Mesenchymal stem cell (in vitro differentiated cells and primary cell): ENCODE measurements at places on chromosomes 6 and 20.
A peak's percentile ranks its signal among the peaks of the same experiment; 100 is the strongest.

GRCh38 chr6:142376115-142376514 lies 74.3 kb downstream of the ADGRG6 start:
- DNase-seq = no peak
- H3K36me3 ChIP-seq = no peaks in the 10 kb centered on the region
- H3K27me3 ChIP-seq = no peaks in the 10 kb centered on the region

GRCh38 chr6:74713941-74714340 lies 491.9 kb downstream of the COL12A1 start:
- no peak overlapping the region for H3K27ac ChIP-seq
- H3K27me3 ChIP-seq = no peaks in the 10 kb centered on the region
- DNase-seq = no peak
- H3K4me3 ChIP-seq = no peak overlapping the region

GRCh38 chr20:4926531-4927156 lies 74.7 kb downstream of the SLC23A2 start:
- no peak overlapping the region for H3K27ac ChIP-seq
- no peak for DNase-seq
- H3K4me1 ChIP-seq = peaks cover 8% of the 10 kb centered on the region
- H3K27me3 ChIP-seq = no peaks in the 10 kb centered on the region
- H3K36me3 ChIP-seq = peaks cover 3% of the 10 kb centered on the region
- no peak overlapping the region for H3K4me3 ChIP-seq

DNA sequence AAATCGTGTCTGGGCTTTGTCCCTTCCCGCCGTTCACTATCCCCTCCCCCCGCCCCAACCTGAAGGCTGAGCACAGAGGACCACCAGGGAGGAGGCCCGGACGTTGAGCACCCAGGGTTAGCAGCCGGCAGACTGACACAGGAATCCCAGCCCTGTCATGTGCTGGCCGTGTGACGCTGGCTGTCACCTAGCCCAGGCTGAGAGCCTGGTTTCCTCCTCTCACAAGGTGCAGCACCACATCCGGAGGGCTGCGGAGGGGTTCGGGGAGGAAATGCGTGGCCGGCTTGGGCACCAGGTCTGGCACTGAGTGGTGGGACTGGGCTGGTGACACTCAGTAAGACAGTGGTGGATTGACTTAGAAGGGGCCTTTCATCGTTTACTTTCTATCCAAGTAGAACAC lies 4.6 kb upstream of the LSM14B start:
- no peak overlapping the region for H3K4me3 ChIP-seq
- H3K4me1 ChIP-seq = peaks cover 4% of the 10 kb centered on the region

DNA sequence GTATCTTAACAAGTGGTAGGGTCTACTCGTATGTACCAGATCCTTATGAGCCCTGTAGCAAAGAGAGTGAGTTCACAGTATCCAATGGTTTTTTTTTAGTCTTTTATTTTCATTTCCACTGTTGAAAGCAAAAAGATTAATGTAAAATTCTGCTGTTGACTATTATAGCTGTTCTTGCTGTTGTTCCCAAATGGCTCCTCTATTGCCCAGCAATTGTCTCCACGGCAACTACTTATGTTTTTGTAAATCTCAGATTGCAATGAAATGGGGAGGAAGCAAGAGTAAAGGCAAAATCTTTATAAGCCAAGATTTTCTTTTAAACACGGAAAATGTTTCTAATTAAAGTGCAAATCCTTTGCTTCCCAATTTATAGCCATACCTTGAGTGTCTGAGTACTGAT lies 406.1 kb downstream of the EPM2A start:
- no peak for DNase-seq
- no peak overlapping the region for H3K4me3 ChIP-seq
- no peaks in the 10 kb centered on the region for H3K36me3 ChIP-seq
- no peaks in the 10 kb centered on the region for H3K27me3 ChIP-seq
- H3K4me1 ChIP-seq = no peaks in the 10 kb centered on the region
- H3K27ac ChIP-seq = no peak overlapping the region

GRCh38 chr20:43459022-43459942 lies 1.6 kb downstream of the SRSF6 start:
- DNase-seq = peak; percentile 28
- H3K4me1 ChIP-seq = peaks cover 3% of the 10 kb centered on the region
- peaks cover 9% of the 10 kb centered on the region for H3K36me3 ChIP-seq

- H3K27ac ChIP-seq = no peak overlapping the region
- H3K36me3 ChIP-seq = no peaks in the 10 kb centered on the region
- DNase-seq = no peak
- H3K4me3 ChIP-seq = no peak overlapping the region
- H3K4me1 ChIP-seq = no peaks in the 10 kb centered on the region
These were observed 405.6 kb downstream of the BTBD9 start for GRCh38 chr6:38234141-38234540.

- no peaks in the 10 kb centered on the region for H3K4me1 ChIP-seq
- no peak overlapping the region for H3K4me3 ChIP-seq
- no peak overlapping the region for H3K27ac ChIP-seq
- H3K36me3 ChIP-seq = peaks cover 22% of the 10 kb centered on the region
- no peak for DNase-seq
- no peaks in the 10 kb centered on the region for H3K27me3 ChIP-seq
These were observed 67.7 kb downstream of the GFRA4 start for GRCh38 chr20:3595541-3595940.
